ENCODE measurements at places on chromosomes 12 and 14.

- DNase-seq, result no peak
These were observed 194.4 kb downstream of the RASSF9 start for GRCh38 chr12:85641796-85642195.

GRCh38 chr12:132196873-132197390 lies 52.7 kb downstream of the NOC4L start:
- no peak for DNase-seq

- no peak for DNase-seq
These were observed 110.6 kb upstream of the TMEM132D start for GRCh38 chr12:130014485-130014807.

DNA sequence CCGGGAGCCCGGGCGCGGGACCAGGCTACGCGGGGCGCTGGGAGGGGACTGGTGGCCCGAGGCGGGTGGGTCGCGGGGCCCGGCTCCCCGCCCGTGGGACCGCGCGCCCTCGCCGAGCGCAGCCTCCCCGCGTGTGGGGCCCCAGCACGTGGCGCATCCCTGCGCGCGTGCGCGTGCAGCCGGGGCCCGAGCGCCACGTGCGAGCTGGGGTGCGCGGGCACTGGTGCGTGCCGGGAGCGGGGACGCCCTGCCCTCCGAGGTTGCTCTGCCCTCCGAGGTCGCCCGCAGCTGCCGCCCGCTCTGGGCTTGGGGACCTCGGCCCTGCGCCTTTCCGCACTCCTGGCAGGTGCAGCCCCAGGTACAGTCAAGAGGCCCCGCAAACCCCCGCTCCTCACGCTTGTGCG lies 365 bp upstream of the CCDC88C start:
- peak; percentile 68 for DNase-seq

- DNase-seq, result no peak
These were observed 34.1 kb downstream of the CHST11 start for GRCh38 chr12:104490850-104491249.
